ENCODE measurements at places on chromosomes 5 and 9.
A peak's percentile ranks its signal among the peaks of the same experiment; 100 is the strongest.

DNA sequence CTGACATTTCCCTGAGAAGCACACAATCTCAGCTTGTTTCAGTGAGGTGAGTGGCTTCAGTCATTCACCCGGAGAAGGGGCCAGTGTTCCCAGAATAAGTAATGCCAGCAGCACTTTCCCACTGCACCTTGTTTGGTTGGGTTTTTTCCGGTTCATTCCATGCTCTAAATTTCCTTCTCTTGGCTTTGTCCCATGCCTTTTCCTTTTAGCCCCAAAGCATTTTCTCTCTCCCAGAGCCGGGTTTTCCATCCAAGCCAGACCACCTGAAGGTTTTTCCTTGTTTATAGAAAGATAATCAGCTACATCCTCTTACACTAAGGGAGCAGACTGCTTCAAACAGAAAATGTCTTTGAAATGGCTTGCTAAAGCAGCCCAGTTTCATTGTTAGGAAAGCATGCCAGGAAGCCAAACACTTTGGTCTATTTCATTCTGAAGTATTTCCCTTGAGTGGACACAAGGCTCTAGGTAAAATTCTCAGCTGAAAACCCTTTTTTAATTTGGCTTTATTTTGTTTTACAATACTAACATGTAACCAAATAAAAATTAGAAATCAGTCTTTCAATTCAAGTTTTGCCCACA lies 501.6 kb downstream of the DTWD2 start:
- DNase-seq, result no peak

DNA sequence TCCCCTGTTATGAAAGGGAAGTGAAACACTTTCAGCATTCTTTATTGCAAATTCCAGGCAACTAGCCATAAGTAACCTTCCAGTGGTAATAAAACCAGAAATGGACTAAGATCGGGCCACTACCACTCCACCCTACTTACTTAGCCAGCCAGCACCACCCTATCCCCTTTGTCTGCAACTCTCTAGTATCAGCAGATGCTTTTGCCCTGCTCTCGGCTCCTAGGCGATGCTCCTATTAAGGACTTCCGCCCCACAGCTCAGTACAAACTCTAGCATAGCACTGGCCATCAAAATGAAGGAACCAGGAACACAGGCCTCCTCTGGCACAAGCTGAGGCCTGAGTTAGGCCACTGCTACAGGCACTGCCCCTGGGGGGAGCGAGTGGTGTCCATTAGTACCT lies 81.2 kb downstream of the GLDC start:
- DNase-seq, result no peak

- no peak for DNase-seq
Observed at GRCh38 chr9:14303521-14303920, 10.4 kb downstream of the NFIB start.

- no peak for DNase-seq
Observed at GRCh38 chr9:12494411-12494810, 198.8 kb upstream of the TYRP1 start.

DNA sequence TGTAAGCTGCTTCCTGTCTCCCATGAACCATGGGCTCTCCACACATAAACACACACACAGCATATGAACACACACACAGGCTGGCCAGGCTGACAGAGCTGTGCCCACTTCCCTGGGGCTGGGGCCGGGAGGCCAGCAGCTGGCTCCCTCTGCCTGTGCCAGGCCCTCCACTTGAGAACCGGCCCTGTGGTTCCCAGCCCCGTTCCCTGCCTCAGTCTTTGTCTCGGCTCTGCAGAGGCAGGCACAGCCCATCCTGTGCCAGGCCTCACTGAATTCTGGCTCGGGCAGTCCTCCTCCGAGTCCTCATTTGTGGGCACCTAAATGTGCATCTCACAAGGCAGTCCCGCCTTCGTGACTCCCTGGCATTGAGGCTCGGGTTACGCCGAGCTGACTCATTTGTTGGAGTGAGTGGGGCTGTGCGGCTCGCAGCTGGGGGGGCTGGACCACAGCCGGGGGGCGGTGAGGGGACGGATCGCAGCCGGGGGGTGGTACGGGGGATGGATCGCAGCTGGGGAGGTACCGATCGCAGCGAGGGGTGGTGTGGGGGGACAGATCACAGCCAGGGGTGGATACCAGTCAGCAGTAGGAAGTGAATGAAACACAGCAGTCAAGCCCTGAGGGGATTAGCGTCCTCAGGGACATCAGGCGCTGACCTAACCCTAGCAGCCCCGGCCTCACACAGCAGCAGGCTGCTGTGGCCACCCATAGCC lies 72.3 kb downstream of the PSMB7 start:
- no peak for DNase-seq

- peak; percentile 31 for DNase-seq
Observed at GRCh38 chr5:32713361-32713769, 2.2 kb downstream of the NPR3 start.

DNA sequence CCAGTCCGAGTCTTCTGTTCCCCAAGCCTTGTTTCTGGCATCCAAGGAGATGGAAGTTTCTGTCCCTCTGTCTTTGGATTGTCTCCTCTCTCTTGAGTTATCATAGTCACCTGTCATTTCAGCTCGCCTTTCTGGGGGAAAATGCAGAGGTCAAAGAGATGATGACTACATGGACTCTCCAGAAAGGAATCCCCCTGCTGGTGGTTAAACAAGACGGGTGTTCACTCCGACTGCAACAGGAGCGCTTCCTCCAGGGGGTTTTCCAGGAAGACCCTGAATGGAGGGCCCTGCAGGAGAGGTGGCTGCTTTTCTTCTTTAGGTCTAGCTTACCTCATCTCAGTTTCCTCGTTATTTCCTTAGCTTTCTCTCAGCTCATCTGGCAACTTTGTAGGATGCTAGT lies 25.1 kb downstream of the ERAP2 start:
- no peak for DNase-seq

DNA sequence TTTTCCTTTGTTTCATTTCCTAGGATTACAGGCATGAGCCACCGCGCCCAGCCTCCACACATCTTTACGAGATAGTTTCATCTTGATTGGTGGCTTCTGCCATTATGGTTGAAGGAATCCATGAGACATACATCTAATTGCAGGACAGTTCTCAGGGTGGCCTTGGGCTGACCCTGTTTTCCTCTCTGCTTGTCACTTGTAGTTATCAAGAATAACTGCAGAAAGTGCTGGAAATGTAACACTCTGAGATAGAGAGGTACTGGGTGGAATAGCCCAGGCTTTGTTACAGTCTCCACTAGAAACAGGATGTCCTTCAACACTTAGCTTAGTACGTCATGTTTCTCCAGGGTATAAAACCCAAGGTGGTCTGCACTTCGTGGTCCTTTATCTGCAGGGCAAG lies 10.7 kb downstream of the UGT3A2 start:
- no peak for DNase-seq

DNA sequence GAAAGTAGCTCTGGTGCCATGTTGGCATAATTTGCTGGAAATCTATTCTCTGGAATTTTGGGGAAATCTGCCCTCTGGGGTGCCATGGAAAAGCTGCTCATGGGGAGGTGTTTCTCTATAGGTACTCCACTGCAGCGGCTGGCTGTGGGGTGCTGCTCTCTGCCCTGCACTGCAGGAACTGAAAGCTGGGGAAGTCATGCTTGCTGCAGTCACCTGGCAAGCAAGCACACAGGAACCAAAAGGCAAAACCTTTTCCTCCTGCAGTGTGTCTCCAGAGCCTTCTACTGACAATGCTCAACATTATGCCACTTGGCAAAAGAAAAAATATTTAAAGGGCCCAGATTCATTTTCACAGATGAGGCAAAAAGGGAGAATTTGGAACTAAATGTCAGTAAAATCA lies 25.8 kb upstream of the CARNMT1 start:
- DNase-seq, result no peak

DNA sequence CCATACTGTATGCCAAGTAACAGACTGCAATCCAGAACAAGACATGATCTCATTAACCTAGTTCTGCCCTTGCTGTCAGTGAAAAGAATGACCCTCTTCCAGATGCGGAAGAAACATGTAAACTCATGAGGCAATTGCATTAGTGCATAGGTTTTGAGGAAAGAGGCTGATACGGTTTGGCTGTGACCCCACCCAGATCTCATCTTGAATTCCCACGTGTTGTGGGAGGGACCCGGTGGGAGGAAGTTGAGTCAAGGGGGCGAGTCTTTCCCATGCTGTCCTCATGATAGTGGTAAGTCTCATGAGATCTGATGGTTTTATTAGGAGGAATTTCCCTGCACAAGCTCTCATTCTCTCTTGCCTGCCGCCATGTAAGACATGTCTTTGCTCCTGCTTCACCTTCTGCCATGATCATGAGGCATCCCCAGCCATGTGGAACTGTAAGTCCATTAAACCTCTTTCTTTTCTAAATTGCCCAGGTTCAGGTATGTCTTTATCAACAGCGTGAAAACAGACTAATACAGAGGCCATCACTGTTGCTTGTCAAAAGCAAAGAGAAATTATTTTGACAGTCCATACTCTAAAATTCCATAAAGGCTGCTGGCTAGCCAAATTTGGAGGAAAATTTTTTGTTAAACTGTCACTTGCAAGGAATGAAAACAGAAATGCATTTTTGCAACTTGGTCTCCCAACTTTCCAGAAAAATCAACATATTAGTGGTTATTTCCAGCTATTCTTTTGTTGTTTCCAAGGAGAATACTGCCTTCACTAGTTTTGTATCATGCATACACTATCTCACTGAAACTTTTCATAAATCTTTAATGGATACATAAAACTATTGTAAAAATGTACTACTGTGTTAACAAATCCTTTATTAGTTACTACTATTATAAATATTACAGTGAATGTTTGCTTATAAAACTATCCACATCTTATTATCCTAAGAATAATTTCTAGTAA lies 3.2 kb upstream of the ARL15 start:
- no peak for DNase-seq

GRCh38 chr9:77783518-77783917 lies 135.4 kb upstream of the GNA14 start:
- no peak for DNase-seq

GRCh38 chr5:146461319-146461718 lies 14.2 kb downstream of the TCERG1 start:
- no peak for DNase-seq

DNA sequence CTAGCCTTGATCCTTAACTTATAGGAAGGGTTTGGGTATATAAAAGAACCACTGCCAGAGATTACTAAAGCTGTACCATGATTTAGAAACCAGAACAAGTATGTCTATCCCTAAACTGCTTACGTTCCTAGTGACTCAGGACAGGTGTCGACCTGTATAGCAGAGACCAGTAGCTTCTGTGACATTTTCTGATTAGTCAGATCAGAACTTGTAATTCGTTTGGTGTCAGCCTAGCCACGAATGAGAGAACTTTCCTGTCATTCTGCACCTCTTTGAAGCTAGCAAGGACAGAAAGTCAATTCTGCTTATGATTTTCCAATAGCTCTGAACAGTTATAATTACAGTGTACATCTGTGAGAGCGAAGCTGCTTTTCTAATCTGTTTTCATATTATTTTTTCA lies 39.5 kb downstream of the PRKACG start:
- no peak for DNase-seq

GRCh38 chr9:8863886-8864544 lies 1064.4 kb upstream of the DMAC1 start:
- no peak for DNase-seq

- DNase-seq, result no peak
Observed at GRCh38 chr5:92207151-92207550, 824.0 kb upstream of the ARRDC3 start.

DNA sequence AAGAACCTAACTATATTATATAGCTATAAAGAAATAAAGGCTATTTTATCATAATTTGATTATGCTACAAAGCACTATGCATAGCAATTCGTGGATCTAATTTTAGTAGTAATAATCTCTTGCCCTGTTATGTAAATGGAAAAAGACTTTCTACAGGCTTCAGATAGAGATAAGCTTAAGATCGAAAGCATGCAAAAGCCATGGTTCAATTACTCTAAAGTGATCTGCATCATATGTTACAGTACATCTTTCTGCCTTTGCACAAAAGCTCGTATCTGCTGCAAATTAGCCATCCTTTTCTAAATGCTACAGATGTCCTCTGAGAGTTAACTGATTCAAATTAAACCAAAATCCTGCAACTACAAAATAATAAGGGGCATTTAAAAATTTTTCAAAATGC lies 234.8 kb upstream of the TMEM161B start:
- no peak for DNase-seq

DNA sequence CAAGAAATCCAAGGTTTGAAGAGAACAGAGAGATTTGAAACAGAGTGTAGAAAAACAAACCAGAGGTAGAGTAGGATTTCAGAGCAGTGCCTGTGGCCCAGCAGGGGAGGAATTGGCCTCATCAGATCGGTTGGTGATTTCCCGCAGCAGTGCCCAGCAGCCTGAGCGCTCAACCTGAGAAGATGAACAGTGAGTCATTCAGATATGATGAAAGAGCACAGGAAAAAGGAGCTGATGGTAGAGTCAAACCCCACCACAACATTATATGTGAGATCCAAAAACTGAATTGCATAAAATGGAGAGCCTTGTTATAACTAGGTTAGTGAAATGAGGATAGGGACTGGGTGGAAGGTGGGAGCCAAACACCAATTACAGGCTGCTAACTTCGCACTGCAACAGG lies 248.9 kb downstream of the PIK3R1 start:
- DNase-seq, result peak; percentile 42

DNA sequence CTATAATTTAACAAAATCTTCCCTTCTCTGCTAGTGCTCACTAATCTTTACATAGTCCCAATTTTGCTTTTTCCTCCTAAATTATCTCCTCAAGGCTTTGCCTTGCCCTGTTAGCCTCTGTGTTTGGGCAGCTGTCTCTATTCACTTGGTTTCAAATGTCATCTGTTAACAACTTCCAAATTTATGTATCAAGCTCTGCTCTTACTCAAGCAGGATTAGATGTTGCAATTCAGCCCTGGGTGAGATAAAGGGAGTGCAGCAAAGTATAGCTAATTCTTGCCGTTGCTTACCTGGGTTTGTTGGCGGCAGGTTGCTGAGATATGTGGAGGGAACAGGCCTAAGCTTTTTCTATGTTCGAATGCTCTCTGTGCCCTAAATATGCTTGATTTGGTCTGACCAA lies 483.8 kb downstream of the DMAC1 start:
- DNase-seq, result no peak

DNA sequence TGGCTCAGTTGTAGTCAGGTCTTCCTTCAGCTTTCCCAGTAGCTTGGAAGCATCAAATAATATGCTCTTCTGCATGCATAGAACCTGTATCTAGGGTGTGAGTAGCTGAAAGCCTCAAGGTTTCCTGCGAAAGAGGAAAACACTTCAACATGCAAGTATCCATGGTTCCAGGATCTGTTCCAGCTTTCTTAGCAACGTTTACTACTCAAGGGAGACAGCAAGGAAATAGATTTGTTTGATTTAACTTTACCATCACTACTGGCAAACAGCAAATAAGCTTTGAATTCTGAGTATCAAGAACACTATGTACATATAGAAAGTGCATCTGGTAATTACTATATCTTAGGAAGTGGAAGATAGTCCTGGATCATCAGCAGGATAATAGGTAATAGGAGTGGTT lies 341.0 kb downstream of the PRR16 start:
- DNase-seq, result no peak

DNA sequence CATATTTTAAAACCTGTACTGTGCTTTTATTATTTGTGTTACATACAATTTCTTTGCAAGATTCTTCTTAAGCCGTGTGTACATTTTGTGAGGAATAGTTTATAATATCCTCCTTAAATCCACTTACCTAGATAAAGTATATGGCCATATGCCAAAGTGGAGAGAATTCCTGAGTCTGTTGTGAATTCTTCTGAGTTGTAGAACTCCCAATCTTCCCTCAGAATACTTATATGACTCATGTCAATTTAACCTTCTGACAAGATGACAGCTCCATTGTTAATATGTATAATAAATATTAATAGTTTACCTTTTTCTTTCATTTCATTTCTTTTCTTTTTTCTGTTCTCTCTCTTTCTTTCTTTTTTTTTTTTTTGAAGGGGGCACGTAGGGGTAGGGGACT lies 6.0 kb upstream of the RICTOR start:
- no peak for DNase-seq

GRCh38 chr5:146772881-146773466 lies 105.6 kb downstream of the PPP2R2B start:
- no peak for DNase-seq

All from Kasumi-1 (cell line).